GM23248 (cell line): ENCODE measurements at places on chromosomes 2 and 18. TPM values are rescaled to one million over a fixed set of nuclear protein-coding genes. Genes with fewer than 3 reads are reported as not detected.
A peak's percentile ranks its signal among the peaks of the same experiment; 100 is the strongest.

The RALBP1 gene
- 83.9 and 90.4 TPM in 2 replicates for total RNA-seq

DNA sequence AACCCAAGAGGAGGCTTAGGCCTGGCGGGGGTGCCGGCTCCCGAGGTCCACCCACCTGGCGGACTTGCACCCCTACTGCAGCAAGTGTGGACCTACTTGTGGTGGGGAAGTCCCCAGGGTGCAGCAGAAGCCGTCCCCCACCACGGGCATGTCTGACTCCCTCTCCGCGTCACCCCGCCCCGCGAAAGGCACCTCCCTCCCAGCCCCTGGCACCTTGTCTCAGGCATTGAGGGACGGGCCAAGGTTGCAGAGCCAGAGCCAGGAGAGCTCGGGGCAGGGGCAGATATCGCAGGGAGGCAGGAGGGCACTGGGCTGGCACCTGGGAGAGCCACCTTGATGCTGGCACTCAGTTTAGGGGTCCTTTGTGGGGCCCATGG lies 19.0 kb downstream of the CROCC2 start:
- no peak for DNase-seq

DNA sequence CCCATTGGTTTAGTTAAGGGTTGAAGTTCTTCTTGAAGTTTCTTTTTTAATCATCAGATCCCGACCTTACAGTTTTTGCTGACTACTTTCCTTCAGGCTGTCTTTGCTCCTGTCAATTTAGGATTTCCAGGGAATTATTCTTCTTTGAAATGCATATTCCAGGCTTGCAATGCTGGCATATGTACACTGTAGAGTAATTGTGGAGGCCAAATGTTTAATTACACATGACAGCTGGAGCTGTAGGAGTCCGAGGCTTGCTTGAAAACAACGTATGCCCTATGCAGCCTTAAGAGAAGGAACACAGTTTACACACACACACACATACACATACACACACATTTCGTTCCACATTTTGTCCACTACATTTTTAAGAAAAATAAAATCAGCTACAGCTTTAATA lies 602.3 kb downstream of the TMEM182 start:
- no peak for DNase-seq

The GALNT14 gene
- total RNA-seq, result 1.4 and 3.5 TPM in 2 replicates

The HADHA gene
- total RNA-seq, result 106 and 121 TPM in 2 replicates

DNA sequence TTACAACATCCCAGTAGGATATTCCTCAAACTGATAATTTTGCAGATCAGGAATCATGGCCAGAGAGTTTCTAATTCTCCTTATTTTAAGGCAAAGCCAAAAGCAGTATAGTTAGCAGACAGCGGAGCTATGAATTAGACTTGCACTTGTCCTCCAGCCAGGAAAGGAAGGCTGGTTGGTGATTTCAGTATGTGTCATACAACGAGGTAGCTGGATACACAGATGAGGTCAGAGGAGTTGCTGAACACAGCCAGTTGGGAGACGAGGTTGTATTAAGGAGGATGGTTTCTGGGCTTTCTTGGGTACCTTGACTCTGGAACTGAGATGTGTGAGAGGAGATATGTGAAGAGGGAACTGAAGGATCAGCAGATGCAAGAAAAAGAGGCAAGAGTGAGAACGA lies 185.2 kb downstream of the SOX11 start:
- no peak for DNase-seq

DNA sequence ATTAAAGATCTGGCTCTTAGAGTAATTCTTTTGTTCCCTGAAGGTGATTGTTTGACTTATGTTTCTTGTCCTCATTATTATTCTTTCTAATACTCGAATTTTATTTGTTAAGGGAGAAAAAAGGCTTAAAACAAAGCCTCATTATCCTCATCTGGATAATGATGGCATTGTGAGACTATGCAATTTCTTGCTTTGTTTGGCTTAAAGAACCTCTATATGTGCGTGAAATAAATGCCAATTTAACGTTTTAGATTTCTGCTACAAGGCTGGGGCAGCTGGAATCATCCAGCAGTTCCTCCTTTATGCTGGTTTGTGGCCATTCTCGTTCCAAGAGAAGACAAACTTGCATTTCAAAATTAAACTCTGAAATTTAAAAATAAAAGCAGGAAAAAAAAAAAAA lies 4.9 kb upstream of the DPYSL5 start:
- no peak for DNase-seq

DNA sequence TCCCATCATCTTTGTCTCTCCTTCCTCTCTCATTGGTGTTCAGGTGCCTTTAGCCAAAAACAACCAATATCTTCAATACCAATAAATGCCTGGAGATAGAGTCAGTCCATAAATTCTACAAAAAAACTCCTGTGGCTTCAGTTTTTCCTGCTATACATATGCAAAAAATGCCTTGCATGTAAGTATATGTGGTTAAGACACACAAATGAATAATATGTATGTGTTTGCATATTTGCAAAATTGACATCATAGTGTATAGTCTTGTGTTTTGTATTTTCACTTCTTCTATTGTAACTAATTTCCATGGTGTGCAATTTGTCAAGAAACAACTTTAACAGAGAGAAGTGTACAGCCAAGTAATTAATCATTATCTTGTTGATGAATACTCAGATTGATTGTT lies 115.5 kb downstream of the NYAP2 start:
- DNase-seq, result no peak

DNA sequence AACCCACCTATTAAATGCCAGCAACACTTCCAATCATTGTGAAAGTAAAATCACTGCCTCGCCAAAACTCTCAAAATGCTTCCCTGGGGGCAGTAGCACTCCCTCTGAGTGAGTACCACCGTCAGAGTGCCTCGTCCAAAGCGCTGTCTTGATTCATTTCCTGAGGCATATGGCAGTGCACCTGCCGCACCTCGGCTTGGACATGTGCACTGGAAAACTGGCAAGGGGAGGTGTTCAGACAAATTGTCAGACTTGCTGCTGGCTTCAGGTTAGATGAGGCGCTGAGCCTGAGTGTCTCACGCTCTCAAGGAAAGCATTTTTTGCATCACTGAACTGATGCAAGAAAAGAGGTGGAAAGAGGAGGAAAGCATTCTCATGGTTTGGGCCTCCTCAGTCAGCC lies 132.8 kb downstream of the ATL2 start:
- DNase-seq, result no peak

The NRBP1 gene
- 145 and 165 TPM in 2 replicates for total RNA-seq

GRCh38 chr2:85397925-85398331 lies 12.2 kb downstream of the CAPG start:
- no peak for DNase-seq

DNA sequence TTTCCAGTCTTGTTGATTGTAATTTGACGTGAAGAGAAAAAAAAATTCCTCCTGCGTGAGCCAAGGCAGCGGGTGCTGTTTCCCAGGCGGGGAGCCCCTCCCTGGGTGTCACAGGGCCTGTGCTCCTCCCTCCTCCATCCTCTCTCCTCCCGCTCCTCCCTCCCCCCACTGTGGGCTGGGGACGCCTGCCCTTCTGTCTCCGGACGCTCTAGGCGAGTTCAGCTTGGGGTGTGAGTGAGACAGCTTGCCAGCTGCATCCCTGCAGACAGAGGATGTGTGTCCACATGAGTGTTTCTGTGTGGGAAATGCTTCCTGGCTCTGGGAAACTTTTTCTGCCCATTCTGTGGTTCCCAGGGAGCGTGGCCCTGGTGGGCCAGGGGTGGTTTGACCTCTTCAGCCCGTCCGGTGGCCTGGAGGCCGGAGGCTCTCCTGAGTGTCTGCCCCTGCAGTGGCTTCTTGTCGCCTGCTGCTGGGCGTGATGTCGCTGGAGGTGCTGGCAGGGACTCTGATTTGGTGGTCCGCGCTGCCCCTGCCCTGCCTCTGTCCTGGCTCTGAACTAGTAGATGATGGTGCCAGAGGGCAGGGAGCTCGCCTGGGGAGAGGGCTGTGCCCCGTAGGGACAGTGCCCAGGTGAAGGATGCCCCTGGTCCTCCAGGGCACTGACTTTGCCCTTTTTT lies 96.4 kb downstream of the USP40 start:
- no peak for DNase-seq

DNA sequence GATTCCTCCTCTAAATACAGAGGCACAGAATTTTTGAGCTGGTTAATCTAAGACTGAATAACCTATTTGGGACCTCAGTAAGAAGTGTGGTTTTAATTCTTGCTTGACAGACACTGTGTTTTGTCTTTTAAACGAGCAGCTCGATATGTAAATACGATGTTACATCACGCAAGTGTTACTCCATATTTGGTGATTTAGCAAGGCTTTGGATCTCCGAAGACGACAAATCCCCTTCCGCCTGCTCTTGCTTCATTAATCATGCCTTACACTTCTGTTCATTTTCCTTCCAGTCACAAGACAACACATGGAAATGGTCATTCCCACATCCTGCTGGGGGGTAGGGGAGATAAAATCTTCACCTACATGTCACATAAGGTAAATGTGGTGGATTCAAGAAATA lies 9.4 kb downstream of the BCL11A start:
- no peak for DNase-seq

GRCh38 chr2:39325966-39326365 lies 82.2 kb upstream of the CDKL4 start:
- peak; percentile 29 for DNase-seq

- DNase-seq, result peak; percentile 93
Measured at GRCh38 chr2:200408428-200409316, 101.2 kb downstream of the KCTD18 start.

The G6PC2 gene
- not detected in 2 replicates for total RNA-seq

DNA sequence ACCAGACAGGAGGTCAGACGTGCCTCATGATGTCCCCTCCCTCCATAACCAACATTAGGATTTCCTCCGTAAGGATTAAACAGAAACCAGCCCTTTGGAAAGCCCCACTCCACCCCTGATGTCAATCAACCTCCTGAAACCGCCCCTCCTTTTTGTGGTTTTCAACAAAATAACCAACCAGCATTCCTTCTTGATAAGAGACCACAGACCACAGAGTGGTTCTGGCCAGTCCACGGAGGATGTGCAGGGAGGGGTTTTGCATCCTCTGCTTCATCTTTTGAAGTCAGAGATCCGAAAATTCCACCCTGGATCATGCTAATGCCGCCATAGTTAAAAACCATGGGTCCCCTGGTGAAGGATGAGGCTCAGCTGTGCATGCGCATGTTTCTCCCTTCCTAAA lies 180.0 kb upstream of the CCDC150 start:
- DNase-seq, result no peak

The PROC gene
- not detected in 2 replicates for total RNA-seq

The MAIP1 gene
- total RNA-seq, result 7.2 and 15.5 TPM in 2 replicates

DNA sequence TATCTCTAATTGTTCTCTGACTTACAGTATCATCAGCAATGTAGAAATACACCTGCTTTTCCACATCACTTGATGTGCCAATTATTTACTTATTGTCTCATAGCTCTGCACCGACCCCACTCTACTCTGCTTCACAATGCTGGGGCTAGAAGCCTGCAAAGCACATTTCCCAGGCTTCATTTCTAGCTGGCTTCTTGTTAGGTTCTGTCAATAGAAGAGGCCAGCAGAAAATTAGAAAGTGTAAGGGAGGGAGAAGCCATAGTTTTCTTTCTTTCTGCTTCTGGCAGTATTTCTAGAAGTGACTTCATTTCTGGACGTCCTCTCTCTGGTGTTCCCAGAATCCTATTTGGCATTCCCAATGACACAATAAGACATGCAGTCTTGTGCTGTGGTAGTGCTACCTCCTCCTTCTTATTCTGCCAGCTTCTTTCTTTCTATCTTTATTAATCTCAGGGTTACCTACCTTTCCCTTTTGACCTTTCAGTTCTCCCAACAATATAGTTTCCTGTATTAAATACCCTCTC lies 12.5 kb upstream of the TANC1 start:
- no peak for DNase-seq

DNA sequence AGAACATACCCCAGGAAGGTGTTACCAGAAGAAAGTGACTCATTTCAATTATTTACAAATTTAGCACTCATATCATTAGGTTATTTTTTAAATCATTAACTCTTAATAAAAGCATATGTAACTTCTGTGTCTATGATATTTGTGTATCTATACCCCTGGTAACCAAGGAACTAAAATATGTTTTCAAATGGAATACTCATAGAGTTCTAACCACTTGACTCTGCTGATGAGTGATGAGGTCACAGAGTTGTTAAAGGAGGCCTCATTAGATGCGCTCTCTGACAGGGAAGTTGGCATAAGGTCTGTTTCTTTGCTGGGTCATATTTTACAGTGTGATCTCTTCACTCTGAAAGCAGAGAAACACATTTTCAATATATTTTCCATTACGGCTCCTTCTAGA lies 73.4 kb downstream of the CCDC150 start:
- DNase-seq, result no peak

DNA sequence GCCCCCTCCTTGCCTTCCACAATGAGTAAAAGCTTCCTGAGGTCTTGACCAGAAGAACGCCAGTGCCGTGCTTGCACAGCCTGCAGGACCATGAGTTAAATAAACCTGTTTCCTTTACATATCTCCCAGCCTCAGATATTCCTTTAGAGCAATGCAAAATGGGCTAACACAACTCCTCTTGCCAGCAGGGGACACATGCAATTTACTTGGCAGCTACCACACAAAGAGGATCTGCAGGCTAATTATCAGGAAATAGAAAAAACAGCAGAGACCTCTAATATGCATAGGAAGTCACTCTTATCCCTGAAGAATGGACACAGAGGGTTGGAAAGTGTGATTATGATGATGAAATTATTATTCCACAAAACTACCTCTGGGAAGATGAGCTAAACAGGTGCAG lies 114.0 kb downstream of the PIEZO2 start:
- no peak for DNase-seq

The ACKR3 gene
- 6.1 and 10.1 TPM in 2 replicates for total RNA-seq

- DNase-seq, result no peak
Measured at GRCh38 chr18:57776354-57776753, 26.8 kb downstream of the ATP8B1 start.

The STEAP3 gene
- 29.5 and 30.5 TPM in 2 replicates for total RNA-seq
